ENCODE measurements at places on chromosomes 1 and 21. TPM values are rescaled to one million over a fixed set of nuclear protein-coding genes. Genes with fewer than 3 reads are reported as not detected.

DNA sequence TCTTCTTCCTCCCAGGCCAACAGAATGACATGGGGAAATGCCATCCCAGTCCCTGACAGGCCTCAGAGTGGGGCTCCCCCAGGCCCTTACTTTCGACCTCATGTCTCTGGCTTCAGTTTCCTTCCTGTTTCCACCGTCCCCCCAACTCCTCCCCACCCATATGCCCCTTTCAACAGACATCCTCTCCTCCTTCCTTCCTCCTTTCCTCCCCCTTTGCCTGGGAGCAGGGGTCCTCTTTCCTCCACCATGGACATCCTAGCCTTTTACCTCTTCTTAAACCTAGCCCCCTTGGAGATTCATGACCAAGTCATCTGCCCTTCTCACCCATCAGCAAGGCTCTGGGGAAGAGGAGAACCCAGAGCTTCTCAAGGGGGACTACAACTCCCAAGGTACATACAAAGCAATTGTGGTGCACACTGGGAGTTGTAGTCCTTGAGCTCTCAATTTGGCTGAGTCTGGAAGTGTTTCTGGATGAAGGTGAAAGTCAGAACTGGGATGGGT, 4.0 kb downstream of the ZBTB7B start:
- no peak for DNase-seq

- no peak for DNase-seq
Observed at GRCh38 chr1:76292418-76293184, 218.1 kb downstream of the ST6GALNAC3 start.

DNA sequence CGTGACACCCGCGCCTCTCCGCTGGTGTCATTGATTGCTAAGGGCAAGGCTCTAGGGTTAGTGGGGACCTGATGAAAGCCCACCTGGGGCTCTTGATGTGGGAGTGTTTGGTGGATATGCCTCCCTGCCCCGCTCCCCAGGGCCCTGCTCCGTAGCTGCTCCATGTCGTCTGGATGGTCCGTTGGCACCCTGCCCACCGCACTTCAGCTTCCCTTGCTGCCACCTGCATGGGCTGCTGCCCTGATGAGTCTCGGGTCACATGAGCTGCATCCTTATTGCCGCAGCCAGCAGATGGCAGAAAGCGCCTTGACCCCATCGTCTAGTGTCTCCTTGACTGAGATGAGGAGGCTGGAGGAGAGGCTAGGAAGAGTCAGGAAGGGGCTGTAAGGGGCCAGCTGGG, 439.4 kb downstream of the CAMTA1 start:
- no peak for DNase-seq

GPR52 gene
- total RNA-seq: 1.3 TPM

PDZK1 gene
- total RNA-seq: 111 TPM
